ENCODE measurements at places on chromosomes 1 and 21.
A peak's percentile ranks its signal among the peaks of the same experiment; 100 is the strongest.

- no peaks in the 10 kb centered on the region for H3K4me1 ChIP-seq
- no peak overlapping the region for H3K27ac ChIP-seq
- no peak overlapping the region for H3K4me3 ChIP-seq
- H3K27me3 ChIP-seq, result no peaks in the 10 kb centered on the region
- H3K36me3 ChIP-seq, result no peaks in the 10 kb centered on the region
- DNase-seq, result no peak
Observed at GRCh38 chr1:186113461-186113860, 261.6 kb downstream of the TPR start.

DNA sequence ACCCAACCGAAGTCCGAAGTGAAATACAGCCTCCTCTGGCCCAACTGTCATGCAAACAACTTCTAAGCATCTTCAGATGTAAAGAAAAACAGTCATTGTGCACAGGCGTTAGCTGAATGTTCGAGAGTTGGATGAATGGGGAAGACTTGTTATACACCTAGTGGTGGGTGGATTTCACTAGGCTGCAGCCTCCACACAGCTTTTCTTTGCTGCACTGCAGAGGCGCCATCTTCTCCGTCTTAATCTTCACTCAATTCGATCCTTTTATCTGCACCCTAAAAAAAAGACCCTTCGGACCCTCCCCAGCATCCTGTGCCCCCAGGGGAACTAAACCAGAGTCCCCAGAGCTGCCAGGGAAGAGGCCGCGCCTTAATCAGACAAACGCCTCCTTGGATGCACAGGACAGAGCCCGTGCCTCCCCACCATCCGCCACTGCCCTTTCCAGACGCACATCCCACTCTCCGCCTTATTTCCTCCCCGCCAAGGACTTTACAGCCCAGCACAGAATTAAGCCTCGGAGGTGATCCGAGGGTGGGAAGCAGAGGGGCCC is 1.4 kb downstream of the APP start:
- H3K4me1 ChIP-seq, result peaks cover 22% of the 10 kb centered on the region
- H3K4me3 ChIP-seq, result peak overlapping the region; percentile 83
- H3K27me3 ChIP-seq, result no peaks in the 10 kb centered on the region
- peak; percentile 35 for DNase-seq
- H3K27ac ChIP-seq, result no peak overlapping the region

- no peaks in the 10 kb centered on the region for H3K27me3 ChIP-seq
- H3K4me3 ChIP-seq, result peak overlapping the region; percentile 77
- H3K27ac ChIP-seq, result no peak overlapping the region
Observed at GRCh38 chr1:150009604-150010392, 728 bp downstream of the OTUD7B start.

DNA sequence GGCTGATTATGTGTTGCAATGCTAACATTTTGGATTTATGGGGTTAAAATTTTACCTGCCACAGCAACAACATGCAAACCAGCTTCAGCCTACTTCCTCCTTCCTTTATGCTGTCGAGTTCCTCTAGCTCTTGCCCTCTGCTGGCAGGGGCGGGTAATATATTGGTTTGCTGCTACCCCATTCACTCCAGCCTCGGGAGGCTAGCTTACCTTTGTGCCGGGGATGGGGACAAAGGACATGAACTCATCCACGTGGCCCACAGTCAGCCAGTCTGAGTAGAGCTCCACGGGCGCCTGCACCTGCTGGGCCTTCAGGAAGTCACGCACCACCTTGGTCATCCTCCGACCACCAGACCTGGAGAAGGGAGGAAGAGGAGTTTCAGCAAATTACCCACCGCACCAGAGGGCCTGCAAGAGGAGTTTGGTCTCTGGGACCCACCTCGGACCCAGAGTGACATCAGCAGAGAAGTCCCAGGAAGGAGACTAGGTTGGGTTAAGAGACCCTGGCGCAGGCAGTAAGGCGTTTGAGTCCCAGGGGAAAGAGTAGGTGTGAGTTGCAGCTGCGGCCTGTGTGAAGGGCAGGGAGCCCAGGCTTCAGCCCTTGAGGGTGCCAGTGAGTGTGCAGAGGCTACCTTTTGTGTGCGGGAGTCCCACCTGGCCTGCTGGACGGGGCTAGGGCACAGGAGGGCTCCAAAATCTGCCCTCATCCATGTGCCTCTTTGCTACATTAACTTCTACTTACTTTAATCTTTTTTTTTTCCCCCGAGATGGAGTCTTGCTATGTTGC is 21.8 kb upstream of the SDHB start:
- H3K4me3 ChIP-seq, result no peak overlapping the region
- H3K27ac ChIP-seq, result no peak overlapping the region
- H3K27me3 ChIP-seq, result peaks cover 2% of the 10 kb centered on the region
- no peaks in the 10 kb centered on the region for H3K4me1 ChIP-seq

- H3K36me3 ChIP-seq, result no peaks in the 10 kb centered on the region
- H3K4me3 ChIP-seq, result no peak overlapping the region
- no peaks in the 10 kb centered on the region for H3K27me3 ChIP-seq
- H3K4me1 ChIP-seq, result peaks cover 2% of the 10 kb centered on the region
- H3K27ac ChIP-seq, result no peak overlapping the region
- DNase-seq, result no peak
Observed at GRCh38 chr1:231643071-231643934, 16.7 kb downstream of the DISC1 start.

DNA sequence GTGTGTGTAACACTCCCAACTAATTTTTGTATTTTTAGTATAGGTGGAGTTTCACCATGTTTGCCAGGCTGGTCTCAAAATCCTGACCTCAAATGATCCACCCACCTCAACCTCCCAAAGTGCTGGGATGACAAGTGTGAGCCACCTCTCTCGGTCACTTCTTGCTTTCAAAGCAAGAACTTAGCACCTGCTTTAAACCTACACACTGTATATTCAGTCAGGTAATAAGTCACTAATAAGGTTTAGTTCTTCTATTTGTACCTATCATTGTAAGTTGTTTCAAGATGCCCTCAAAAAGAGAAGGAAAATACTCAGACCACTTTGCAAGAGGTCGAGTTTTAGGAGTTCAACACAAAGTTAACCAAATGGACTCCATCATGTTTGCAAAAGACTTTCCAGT is 431.3 kb downstream of the MRPL39 start:
- no peak overlapping the region for H3K27ac ChIP-seq
- no peaks in the 10 kb centered on the region for H3K36me3 ChIP-seq
- no peaks in the 10 kb centered on the region for H3K4me1 ChIP-seq
- no peak for DNase-seq

GRCh38 chr1:97297611-97298010 is 576.0 kb downstream of the PTBP2 start:
- H3K27me3 ChIP-seq, result no peaks in the 10 kb centered on the region
- H3K36me3 ChIP-seq, result peaks cover 12% of the 10 kb centered on the region
- DNase-seq, result no peak
- no peak overlapping the region for H3K27ac ChIP-seq

- H3K27me3 ChIP-seq, result no peaks in the 10 kb centered on the region
- H3K4me3 ChIP-seq, result no peak overlapping the region
- no peak overlapping the region for H3K27ac ChIP-seq
Observed at GRCh38 chr1:40857737-40858136, 4.4 kb downstream of the CITED4 start.

DNA sequence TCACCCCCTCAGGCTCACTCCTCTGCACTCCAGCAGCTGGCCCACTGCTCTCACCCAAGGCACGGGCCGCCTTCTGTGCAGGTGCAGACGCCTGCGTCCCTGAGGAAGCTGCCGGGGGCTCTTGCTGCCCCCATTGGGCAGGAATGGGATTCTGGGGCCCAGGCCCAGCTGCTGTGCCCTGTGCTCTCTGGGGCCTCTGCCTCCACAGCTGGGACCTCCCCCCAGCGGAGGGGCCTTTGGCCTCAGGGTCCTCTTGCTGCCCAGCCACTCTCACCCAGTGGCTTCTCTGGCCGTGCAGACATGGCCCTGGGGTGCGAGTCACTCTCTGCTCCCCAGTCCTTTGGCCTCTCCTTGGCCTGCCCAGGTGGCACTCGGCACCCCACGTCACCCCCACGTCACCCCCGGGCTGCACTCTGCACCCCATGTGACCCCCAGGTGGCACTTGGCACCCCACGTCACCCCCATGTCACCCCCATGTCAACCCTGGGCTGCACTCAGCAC is 19.1 kb upstream of the LRRC3 start:
- H3K27me3 ChIP-seq, result no peaks in the 10 kb centered on the region
- no peak for DNase-seq
- no peaks in the 10 kb centered on the region for H3K4me1 ChIP-seq
- H3K4me3 ChIP-seq, result no peak overlapping the region

GRCh38 chr1:36115931-36116330 is 9.1 kb downstream of the COL8A2 start:
- H3K36me3 ChIP-seq, result no peaks in the 10 kb centered on the region
- H3K27ac ChIP-seq, result no peak overlapping the region
- DNase-seq, result no peak
- no peak overlapping the region for H3K4me3 ChIP-seq
- H3K27me3 ChIP-seq, result no peaks in the 10 kb centered on the region
- H3K4me1 ChIP-seq, result no peaks in the 10 kb centered on the region

DNA sequence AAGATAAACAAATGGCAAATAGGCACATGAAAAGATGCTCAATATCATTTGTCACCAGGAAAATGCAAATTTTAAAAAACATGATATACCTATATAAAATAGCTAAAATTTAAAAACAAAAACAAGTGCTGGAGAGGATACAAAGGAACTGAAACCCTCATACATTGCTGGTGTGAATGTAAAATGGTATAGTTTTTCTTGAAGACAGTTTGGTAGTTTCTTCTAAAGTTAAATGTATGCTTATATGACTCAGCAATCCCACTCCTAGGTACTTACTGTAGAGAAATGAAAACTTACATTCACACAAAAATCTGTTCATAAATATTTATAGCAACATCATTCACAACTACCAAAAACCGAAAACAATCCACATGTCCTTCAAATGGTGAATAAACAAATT is 11.2 kb downstream of the TAF12 start:
- no peak overlapping the region for H3K4me3 ChIP-seq
- no peak overlapping the region for H3K27ac ChIP-seq
- H3K27me3 ChIP-seq, result no peaks in the 10 kb centered on the region

GRCh38 chr1:38815903-38816627 is 43.5 kb downstream of the RRAGC start:
- DNase-seq, result no peak
- H3K4me1 ChIP-seq, result peaks cover 16% of the 10 kb centered on the region
- no peak overlapping the region for H3K27ac ChIP-seq
- H3K36me3 ChIP-seq, result no peaks in the 10 kb centered on the region

DNA sequence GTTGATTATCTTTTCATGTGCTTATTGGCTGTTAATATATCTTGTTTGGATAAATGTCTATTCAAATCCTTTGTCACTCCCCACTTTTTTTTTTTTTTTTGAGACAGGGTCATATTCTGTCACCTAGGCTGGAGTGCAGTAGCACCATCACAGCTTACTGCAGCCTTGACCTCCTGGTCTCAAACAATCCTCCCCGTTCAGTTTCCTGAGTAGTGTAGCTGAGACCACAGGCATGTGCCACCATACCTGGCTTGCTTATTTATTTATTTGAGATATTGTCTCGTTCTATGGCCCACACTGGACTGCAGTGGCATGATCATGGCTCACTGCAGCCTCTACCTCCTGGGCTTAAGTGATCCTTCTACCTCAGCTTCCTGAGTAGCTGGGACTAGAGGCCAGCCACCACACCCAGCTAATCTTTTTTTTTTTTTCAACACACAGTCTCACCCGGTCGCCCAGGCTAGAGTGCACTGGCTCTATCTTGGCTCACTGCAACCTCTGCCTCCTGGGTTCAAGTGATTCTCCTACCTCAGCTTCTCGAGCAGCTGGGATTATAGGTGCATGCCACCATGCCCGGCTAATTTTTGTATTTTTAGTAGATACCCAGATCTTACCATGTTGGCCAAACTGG is 13.9 kb upstream of the MYCL start:
- H3K4me3 ChIP-seq, result no peak overlapping the region
- peaks cover 4% of the 10 kb centered on the region for H3K4me1 ChIP-seq
- H3K27ac ChIP-seq, result no peak overlapping the region

- H3K36me3 ChIP-seq, result peaks cover 68% of the 10 kb centered on the region
- peaks cover 12% of the 10 kb centered on the region for H3K4me1 ChIP-seq
- no peak overlapping the region for H3K27ac ChIP-seq
- no peak overlapping the region for H3K4me3 ChIP-seq
- DNase-seq, result no peak
- no peaks in the 10 kb centered on the region for H3K27me3 ChIP-seq
Observed at GRCh38 chr1:145827966-145828365, 4.0 kb downstream of the POLR3C start.

DNA sequence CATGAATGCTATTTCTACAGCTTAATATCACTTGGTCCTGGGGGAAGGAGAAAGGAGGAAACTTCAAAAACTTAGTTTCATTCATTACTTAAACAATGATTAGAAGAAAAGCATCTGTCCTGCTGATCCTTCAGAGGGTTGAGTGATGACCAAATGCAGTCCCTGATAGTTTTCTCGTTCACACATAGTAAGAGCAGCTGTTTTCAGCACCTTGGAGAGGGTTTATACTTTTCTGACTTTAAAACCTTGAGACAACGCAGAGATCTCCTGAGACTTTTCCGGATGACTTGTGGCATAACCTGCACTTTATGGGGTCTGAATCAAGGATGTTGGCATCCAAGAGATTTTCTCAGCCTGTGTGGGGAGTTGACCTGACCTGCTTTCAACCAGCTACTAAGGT is 94.0 kb upstream of the KCND3 start:
- peaks cover 4% of the 10 kb centered on the region for H3K27me3 ChIP-seq
- no peaks in the 10 kb centered on the region for H3K36me3 ChIP-seq

- no peaks in the 10 kb centered on the region for H3K36me3 ChIP-seq
- H3K27me3 ChIP-seq, result no peaks in the 10 kb centered on the region
Observed at GRCh38 chr1:164671323-164671965, 112.5 kb downstream of the PBX1 start.

DNA sequence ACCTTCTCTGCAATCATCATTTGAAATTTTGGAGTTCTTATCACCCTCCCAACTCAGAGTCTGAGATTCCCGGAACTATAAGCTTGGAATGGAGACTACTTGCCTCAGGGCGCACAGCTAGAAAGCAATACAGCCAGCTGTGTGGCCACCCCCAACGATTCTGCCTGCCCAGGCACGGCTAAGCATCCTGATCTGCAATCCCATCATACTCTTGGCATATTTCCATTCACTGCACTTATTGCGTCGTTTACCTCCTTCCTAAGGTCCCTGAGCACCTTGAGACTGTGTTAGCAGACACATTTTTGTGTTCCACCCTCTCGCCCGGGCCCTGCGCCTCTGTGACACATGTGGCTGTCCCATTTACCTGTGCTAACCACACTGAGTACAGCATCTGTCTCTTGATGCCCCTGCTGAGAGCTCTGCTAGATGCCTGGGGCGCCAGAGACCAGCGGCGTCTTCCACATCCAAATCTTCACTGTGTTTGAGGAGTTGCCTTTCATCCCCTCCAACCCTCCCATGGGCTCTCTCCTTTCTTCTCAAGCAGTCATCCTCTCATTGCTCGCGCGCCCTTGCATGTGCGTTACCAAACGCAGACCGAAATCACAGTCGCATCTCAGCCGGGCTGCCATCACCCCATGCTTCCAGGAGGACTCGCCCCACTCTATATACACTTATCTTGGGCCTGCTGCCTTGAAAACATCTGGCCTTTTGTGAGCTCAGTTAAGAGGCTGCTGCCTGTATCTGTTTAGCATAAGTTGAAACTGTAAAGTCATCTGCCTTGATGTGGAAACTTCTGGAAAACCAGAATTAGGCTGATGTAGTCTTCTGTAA is 3.5 kb upstream of the CLDN19 start:
- H3K27me3 ChIP-seq, result no peaks in the 10 kb centered on the region
- no peaks in the 10 kb centered on the region for H3K4me1 ChIP-seq
- no peak overlapping the region for H3K27ac ChIP-seq

GRCh38 chr21:25362375-25363267 is 244.7 kb downstream of the MRPL39 start:
- no peak overlapping the region for H3K27ac ChIP-seq
- H3K4me3 ChIP-seq, result no peak overlapping the region
- no peak for DNase-seq
- no peaks in the 10 kb centered on the region for H3K27me3 ChIP-seq
- no peaks in the 10 kb centered on the region for H3K4me1 ChIP-seq
- H3K36me3 ChIP-seq, result no peaks in the 10 kb centered on the region
